ENCODE measurements at places on chromosomes 16 and 17. TPM values are rescaled to one million over a fixed set of nuclear protein-coding genes. Genes with fewer than 3 reads are reported as not detected.

Gene KRTAP2-3
- 20.5 TPM for total RNA-seq

Gene OR2C1
- 3.6 TPM for total RNA-seq

Gene RPTOR
- total RNA-seq: 19.7 TPM

Gene TP53TG3B
- not detected for total RNA-seq

Gene ITGAD
- not detected for total RNA-seq

Gene SRR
- 8.2 TPM for total RNA-seq

Gene SAT2
- 39.7 TPM for total RNA-seq

Gene ZNRF1
- total RNA-seq: 9.9 TPM

Gene CYGB
- 0.24 TPM for total RNA-seq

Gene CACNG5
- total RNA-seq: not detected

Gene CDH8
- total RNA-seq: 4.3 TPM

Gene CDC42EP4
- total RNA-seq: 20.9 TPM

Gene BAHCC1
- total RNA-seq: 3.6 TPM

Gene TBC1D3I
- total RNA-seq: 5.8 TPM

Gene ORMDL3
- total RNA-seq: 48.4 TPM

Gene YBX2
- total RNA-seq: 0.96 TPM

Gene ALDOA
- 321 TPM for total RNA-seq

Gene TMED6
- not detected for total RNA-seq

Gene MYBBP1A
- 27.9 TPM for total RNA-seq

Gene SKAP1
- total RNA-seq: not detected

Gene CHST5
- 1.4 TPM for total RNA-seq

Gene CCL1
- total RNA-seq: not detected

Gene CRHR1
- total RNA-seq: 3.9 TPM

Gene GFAP
- total RNA-seq: 6.7 TPM

Gene VTN
- 8.7 TPM for total RNA-seq

Gene RTN4RL1
- total RNA-seq: not detected

Gene CCL3
- 52.0 TPM for total RNA-seq

Gene PMP22
- total RNA-seq: 142 TPM

Gene MEIOB
- not detected for total RNA-seq

Gene CDH5
- total RNA-seq: 12.5 TPM

Gene SPECC1
- 82.8 TPM for total RNA-seq

Gene RAB40B
- 14.4 TPM for total RNA-seq

Gene CAPNS2
- total RNA-seq: 21.4 TPM

Gene DNASE1L2
- not detected for total RNA-seq

Gene ACSM2B
- total RNA-seq: 4.6 TPM

Gene HS3ST4
- total RNA-seq: 1.4 TPM

Gene SPSB3
- total RNA-seq: 37.6 TPM

Gene SMURF2
- total RNA-seq: 36.6 TPM

Gene MYH13
- total RNA-seq: not detected

Gene RAB26
- total RNA-seq: 0.48 TPM

Gene KIF18B
- 1.4 TPM for total RNA-seq

Gene PMFBP1
- total RNA-seq: 0.96 TPM

Gene CA4
- not detected for total RNA-seq

Gene NPIPB13
- total RNA-seq: 0.24 TPM

Gene OR1F1
- total RNA-seq: 0.96 TPM

Gene CEP112
- 131 TPM for total RNA-seq

Gene KRTAP9-9
- total RNA-seq: not detected

Gene TSPOAP1
- total RNA-seq: 18.1 TPM

Gene SLC12A3
- 0.96 TPM for total RNA-seq

Gene GRIN2A
- 5.3 TPM for total RNA-seq

Gene CHD9NB
- total RNA-seq: 12.3 TPM

Gene PHLPP2
- total RNA-seq: 9.4 TPM

Gene ZP2
- total RNA-seq: not detected

Gene CD300E
- 0.72 TPM for total RNA-seq

Gene SPAG9
- total RNA-seq: 105 TPM

Gene MYL4
- total RNA-seq: 48.9 TPM

Gene CFAP52
- total RNA-seq: not detected

Gene DRC3
- 5.1 TPM for total RNA-seq

Gene BRIP1
- 10.6 TPM for total RNA-seq
